Immature natural killer cell (primary cell): ENCODE measurements at places on chromosomes 11 and 22.

- no peak for DNase-seq
- H3K27me3 ChIP-seq: no peaks in the 10 kb centered on the region
- no peaks in the 10 kb centered on the region for H3K36me3 ChIP-seq
- no peak overlapping the region for H3K27ac ChIP-seq
Observed at GRCh38 chr11:16511116-16512114, 155.1 kb upstream of the SOX6 start.

DNA sequence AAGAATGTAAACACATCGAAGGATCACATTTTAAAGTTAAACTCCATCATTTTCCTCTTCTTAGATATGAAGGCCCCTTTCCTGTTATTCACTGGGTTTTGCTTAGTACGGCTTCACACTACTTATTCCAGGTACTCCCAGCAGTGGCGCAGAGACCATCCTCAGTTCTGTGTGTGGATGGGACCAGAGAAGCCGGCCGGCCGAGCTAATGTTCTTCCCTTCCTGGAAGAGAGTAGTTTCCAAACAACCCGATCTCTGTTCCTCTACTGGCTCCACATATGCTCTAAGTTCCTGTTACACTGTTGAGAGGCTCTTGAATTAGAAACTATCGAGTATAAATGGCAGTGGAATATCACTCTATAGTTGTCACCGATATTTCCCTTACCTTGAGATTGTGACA, 684 bp upstream of the NFRKB start:
- peak overlapping the region; percentile 90 for H3K4me3 ChIP-seq
- peaks cover 10% of the 10 kb centered on the region for H3K27me3 ChIP-seq
- peaks cover 30% of the 10 kb centered on the region for H3K4me1 ChIP-seq
- peak overlapping the region; percentile 34 for H3K27ac ChIP-seq
- no peak for DNase-seq

GRCh38 chr11:45872651-45873356, 12.6 kb upstream of the MAPK8IP1 start:
- H3K36me3 ChIP-seq: peaks cover 51% of the 10 kb centered on the region
- H3K4me3 ChIP-seq: no peak overlapping the region
- no peaks in the 10 kb centered on the region for H3K4me1 ChIP-seq

DNA sequence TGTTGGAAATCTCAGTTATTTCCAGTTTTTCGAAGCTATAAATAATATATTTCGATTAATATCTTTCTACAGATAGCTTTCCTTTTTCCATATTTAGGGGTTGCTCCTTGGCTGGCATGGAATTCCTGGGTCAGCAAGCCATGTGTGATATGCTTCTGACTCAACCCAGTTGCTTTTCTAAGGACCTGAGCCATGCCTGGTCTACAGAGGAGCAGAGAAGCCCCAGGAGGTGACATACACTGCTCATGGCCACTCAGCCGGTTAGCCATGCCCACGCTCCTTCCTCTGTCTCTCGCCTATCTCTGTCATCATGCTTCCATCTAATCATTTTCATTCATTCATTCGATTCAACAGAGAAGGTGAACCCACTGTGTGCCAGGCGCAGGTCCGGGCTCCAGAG, 23.2 kb upstream of the PDGFB start:
- no peaks in the 10 kb centered on the region for H3K36me3 ChIP-seq
- no peaks in the 10 kb centered on the region for H3K4me1 ChIP-seq
- no peak overlapping the region for H3K4me3 ChIP-seq
- H3K27ac ChIP-seq: no peak overlapping the region
- DNase-seq: no peak
- H3K27me3 ChIP-seq: peaks cover 7% of the 10 kb centered on the region

DNA sequence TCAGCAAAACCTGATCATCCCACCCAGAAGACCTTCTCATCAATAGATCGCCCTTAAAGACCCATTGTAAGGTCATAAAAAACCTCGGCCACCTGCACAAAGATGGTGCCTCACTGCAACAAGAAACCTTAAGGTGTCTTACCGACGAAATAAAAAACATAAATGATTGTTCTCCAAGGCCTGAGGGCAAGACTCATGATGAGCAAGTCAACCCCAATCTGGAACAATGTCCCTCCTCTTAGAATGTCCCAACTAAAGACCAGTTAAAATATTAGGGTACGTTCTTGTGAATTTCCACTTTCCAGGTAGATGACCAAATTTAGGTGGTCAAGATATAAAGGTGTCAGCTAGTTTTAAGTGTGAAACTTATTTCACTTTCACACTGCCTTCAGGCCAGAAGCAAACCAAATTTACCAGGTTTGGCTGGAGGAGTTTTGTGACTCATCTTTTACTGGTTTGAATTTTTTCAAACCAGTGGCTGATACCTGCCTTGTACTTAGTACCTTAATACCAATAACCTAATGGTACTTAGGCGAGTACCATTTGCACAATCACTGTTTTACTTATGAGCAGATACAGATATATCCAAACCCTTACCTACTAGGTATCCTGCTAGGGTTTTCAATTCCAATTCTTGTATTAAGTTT, 14.9 kb downstream of the KDELR3 start:
- H3K36me3 ChIP-seq: peaks cover 35% of the 10 kb centered on the region
- no peak for DNase-seq
- H3K27ac ChIP-seq: no peak overlapping the region
- H3K4me3 ChIP-seq: no peak overlapping the region

DNA sequence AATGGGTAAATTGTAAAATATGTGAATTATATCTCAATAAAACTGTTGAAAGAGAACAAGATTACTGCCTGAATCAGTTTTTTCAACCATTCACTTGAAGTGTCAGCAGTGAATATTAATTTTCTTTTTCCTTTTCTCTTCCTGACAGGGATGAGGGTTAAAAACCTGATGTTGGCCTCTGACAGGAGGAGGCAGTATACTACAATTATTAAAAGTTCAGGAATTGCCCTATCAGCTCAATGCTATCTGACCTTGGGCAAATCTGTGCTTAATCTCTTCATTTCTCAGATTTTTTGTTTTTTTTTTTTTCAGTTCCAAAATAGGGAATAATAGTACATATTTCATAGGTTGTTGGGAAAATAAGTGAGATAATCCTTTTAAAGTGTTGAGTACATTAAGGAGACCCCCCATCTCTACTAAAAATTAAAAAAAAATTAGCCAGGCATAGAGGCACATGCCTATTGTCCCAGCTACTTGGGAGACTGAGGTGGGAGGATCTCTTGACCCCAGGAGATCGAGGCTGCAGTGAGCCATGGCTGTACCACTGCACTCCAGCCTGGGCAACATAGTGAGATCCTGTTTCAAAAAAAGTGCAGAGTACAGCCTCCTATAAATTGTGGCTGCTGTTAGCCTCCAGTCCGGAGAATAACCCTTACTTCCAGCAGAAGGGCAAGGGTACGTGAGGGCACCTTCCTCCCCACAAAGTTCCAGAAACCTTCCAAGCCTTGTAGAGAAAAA, 48.8 kb downstream of the TRIM44 start:
- H3K36me3 ChIP-seq: peaks cover 4% of the 10 kb centered on the region
- no peaks in the 10 kb centered on the region for H3K27me3 ChIP-seq
- peaks cover 34% of the 10 kb centered on the region for H3K4me1 ChIP-seq
- DNase-seq: no peak

GRCh38 chr11:66857927-66858185, 992 bp downstream of the LRFN4 start:
- H3K36me3 ChIP-seq: no peaks in the 10 kb centered on the region
- DNase-seq: no peak
- H3K4me3 ChIP-seq: peak overlapping the region; percentile 50
- peaks cover 6% of the 10 kb centered on the region for H3K4me1 ChIP-seq

DNA sequence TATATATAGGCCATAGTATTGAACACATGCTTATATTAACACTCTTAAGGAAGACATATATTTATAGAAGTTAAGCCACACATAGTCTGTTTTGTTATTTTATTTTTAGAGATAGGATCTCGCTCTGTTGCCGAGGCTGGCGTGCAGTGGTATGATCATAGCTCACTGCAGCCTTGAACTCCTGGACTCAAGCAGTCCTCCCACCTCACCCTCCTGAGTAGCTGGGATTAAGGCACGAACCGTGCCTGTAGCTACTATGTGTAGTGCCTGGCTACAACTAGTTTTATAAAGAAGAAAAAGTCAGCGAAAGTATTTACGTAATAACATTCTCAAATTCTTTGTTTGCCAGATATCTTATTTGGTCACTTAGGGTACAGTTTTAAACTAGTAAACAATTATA, 5.6 kb upstream of the UCP2 start:
- H3K27ac ChIP-seq: no peak overlapping the region
- no peak for DNase-seq
- no peak overlapping the region for H3K4me3 ChIP-seq
- H3K36me3 ChIP-seq: no peaks in the 10 kb centered on the region
- peaks cover 11% of the 10 kb centered on the region for H3K27me3 ChIP-seq

- no peak overlapping the region for H3K27ac ChIP-seq
- H3K4me3 ChIP-seq: no peak overlapping the region
- DNase-seq: no peak
- H3K4me1 ChIP-seq: no peaks in the 10 kb centered on the region
Observed at GRCh38 chr22:30416403-30416802, 9.2 kb upstream of the MTFP1 start.

DNA sequence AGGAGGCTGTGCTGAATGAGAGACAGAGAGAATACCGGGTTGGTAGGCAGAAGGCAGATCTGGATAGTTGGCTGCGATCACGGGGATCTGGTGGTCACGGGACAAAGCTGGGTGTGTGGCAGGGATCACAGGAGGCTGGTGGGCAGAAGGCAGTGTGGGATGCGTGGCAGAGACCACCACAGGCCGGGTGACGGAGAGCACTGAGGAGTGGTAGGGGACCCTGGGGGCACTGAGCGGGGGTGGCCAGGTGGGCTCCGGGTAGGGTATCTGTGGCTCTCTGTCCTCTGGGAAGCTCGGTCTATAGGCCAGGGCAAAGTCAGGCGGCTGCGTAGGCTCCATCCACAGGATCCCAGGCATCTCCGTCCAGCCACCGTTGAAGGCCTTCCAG, 1.4 kb downstream of the CD248 start:
- H3K4me1 ChIP-seq: peaks cover 33% of the 10 kb centered on the region
- no peak overlapping the region for H3K27ac ChIP-seq
- no peak overlapping the region for H3K4me3 ChIP-seq

- no peaks in the 10 kb centered on the region for H3K36me3 ChIP-seq
- H3K27ac ChIP-seq: no peak overlapping the region
- no peak overlapping the region for H3K4me3 ChIP-seq
- H3K27me3 ChIP-seq: peaks cover 3% of the 10 kb centered on the region
- DNase-seq: no peak
Observed at GRCh38 chr22:46040471-46041465, 63.8 kb upstream of the WNT7B start.

GRCh38 chr11:57460758-57461749, 726 bp downstream of the RTN4RL2 start:
- no peak overlapping the region for H3K27ac ChIP-seq
- peaks cover 43% of the 10 kb centered on the region for H3K4me1 ChIP-seq
- DNase-seq: no peak
- peak overlapping the region; percentile 38 for H3K4me3 ChIP-seq
- H3K27me3 ChIP-seq: peaks cover 25% of the 10 kb centered on the region
- H3K36me3 ChIP-seq: no peaks in the 10 kb centered on the region

DNA sequence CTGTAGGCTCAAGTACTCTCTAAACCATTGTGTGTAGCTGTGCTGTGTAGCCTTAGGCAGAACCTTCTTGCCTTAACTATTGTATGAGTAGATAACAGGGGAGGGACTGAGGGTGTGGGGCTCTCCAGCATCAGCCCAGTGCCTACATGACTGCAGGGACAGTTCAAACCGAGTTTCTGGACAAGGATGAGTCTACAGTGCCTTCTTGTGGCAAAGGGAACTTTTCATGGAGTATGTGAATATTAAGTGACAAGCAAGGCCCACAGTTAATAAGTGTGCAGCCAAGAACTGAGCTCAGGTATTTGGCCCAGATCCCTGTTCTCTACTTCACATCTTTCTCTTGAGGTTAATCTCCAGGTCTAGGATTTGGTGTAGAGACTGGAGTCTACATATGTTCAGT, 424.4 kb upstream of the LARGE1 start:
- no peak for DNase-seq
- no peaks in the 10 kb centered on the region for H3K36me3 ChIP-seq
- H3K4me1 ChIP-seq: no peaks in the 10 kb centered on the region

- no peak overlapping the region for H3K4me3 ChIP-seq
- H3K4me1 ChIP-seq: no peaks in the 10 kb centered on the region
- H3K27me3 ChIP-seq: peaks cover 5% of the 10 kb centered on the region
- DNase-seq: no peak
- no peak overlapping the region for H3K27ac ChIP-seq
Observed at GRCh38 chr11:70799386-70799785, 401.1 kb downstream of the CTTN start.

- H3K27me3 ChIP-seq: no peaks in the 10 kb centered on the region
- DNase-seq: no peak
- no peak overlapping the region for H3K27ac ChIP-seq
- H3K4me3 ChIP-seq: no peak overlapping the region
- peaks cover 16% of the 10 kb centered on the region for H3K36me3 ChIP-seq
- H3K4me1 ChIP-seq: no peaks in the 10 kb centered on the region
Observed at GRCh38 chr11:18563090-18563730, 25.3 kb downstream of the UEVLD start.

- no peak for DNase-seq
- H3K27me3 ChIP-seq: no peaks in the 10 kb centered on the region
- H3K4me1 ChIP-seq: peaks cover 91% of the 10 kb centered on the region
- no peak overlapping the region for H3K27ac ChIP-seq
Observed at GRCh38 chr22:30314915-30315314, 11.8 kb downstream of the TBC1D10A start.

DNA sequence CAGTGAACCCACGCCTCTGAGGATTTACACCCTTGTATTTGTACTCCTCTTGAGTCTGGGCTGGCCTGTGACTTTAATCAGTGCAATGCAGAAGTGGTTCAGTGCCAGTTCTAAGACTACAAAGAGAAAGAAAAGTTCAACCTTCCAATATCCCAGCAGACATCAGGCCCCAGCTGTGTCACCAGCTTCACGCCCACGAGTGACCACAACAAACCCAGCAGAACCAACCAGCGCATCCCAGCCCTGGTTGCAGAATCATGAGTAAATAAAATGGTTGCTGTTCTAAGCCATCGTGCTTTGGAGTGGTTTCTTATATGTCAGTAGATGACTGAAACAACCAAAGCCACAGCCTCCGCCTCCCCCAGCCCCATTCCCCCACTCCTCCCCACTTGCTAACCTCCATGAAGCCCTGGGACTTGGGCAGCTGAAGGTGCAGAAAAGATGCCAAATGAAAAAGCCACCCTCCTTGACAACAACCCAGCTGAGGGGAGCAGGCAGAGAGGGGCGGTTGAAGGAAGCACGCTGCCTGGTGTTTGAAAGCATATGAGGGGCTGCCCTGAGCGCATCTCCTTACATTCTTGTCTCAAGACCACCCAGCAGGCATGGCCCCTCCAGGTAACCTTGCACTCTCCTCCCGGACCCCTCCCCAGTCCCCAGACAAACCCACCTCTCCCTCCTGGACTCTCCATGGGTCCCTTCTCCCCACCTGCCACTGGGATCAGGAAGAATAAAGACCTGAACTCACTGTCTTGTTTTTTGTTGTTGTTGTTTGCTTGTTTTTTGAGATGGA, 20.9 kb downstream of the TSKU start:
- H3K4me1 ChIP-seq: no peaks in the 10 kb centered on the region
- no peaks in the 10 kb centered on the region for H3K36me3 ChIP-seq
- no peak overlapping the region for H3K4me3 ChIP-seq

DNA sequence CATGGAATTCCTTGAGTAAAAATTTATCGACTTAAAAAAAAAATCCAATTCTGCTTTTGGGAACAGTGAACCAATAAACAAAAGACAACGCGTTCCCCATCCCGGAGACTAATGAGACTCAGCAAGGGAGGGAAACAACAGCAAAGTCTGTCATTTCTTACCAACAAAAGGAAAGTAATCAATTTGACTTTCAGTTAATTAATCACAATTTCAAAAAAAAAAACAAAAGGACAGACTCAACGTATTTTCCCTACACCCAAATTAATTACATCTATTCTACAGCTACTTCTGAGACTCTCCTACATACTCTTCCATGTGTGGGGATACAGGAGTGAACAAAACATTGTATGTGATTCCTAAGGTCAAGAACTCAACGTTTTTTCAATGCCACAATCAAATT, 1.9 kb downstream of the RDX start:
- H3K4me3 ChIP-seq: peak overlapping the region; percentile 92
- no peak for DNase-seq
